ENCODE measurements at places on chromosomes 13 and 19.

DNA sequence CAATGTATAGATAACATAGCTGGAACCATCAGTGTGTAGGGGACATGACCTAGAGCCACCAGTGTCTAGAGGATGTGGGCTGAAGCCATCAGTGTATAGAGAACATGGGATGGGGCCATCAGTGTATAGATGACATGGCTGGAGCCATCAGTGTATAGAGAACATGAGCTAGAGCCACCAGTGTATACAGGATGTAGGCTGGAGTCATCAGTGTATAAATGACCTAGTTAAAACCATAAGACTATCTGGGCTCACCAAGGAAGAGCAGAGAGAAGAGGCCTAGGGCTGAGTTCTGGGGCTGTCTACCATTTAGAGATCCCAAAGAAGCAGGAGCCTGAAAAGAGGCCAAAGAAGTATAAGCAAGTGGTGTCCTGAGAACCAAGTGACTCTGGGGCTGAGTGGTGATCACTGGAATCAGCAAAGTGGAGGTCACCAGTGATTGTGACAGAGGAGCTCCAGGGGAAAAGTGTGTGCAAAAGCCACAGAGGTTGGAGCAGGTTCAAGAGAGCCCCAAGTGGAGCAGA lies 41.0 kb downstream of the RFX2 start:
- H3K27ac ChIP-seq: peak overlapping the region; percentile 79
- peaks cover 14% of the 10 kb centered on the region for H3K4me1 ChIP-seq
- DNase-seq: peak; percentile 17
- H3K27me3 ChIP-seq: peaks cover 17% of the 10 kb centered on the region
- H3K36me3 ChIP-seq: no peaks in the 10 kb centered on the region
- H3K4me3 ChIP-seq: no peak overlapping the region

DNA sequence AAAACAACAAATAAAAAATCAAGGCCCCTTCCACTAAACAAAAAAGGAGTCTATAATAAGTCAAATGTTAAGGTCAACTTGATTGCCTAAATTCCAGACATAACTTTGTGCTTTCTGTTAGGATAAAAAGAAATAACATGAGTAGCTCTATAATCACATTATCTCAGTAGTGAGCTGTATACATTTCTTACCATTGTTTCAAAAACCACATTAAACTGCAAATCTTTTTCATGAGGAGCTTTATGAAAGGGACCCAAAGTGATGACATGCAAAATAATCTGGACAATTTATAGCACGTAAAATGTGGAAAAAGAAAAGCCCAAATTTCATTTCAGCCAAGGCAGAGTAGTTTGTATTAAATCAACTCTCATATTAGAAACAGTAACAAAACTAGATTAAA lies 269.2 kb downstream of the KLF12 start:
- no peak overlapping the region for H3K27ac ChIP-seq
- no peak overlapping the region for H3K4me3 ChIP-seq
- H3K27me3 ChIP-seq: no peaks in the 10 kb centered on the region
- H3K4me1 ChIP-seq: peaks cover 10% of the 10 kb centered on the region

DNA sequence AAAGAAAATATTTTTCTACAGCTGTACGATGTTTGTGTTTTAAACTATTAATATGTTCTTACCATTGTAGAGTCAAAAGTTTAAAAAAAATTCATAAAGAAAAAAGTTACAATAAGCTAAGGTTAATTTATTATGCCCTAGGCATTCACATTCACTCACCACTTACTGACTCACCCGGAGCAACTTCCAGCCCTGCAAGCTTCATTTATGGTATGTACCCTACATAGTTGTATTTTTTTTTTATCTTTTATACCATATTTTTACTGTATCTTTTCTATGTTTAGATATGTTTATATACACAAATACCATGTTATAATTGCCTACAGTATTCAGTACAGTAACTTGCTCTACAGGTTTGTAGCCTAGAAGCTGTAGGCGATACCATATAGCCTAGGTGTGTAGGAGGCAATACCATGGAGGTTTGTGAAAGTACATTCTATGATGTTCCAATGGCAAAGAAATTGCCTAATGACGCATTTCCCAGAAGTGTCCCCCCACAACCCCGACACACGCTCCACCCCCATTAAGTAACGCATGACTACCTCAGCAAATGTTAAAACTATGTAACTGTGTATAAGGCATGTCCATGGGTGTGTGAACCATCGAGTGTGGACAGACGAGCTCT lies 60.4 kb downstream of the SLITRK6 start:
- no peak overlapping the region for H3K27ac ChIP-seq
- no peak for DNase-seq
- H3K4me3 ChIP-seq: no peak overlapping the region
- H3K36me3 ChIP-seq: no peaks in the 10 kb centered on the region
- H3K27me3 ChIP-seq: no peaks in the 10 kb centered on the region

GRCh38 chr19:45607071-45608029 lies 5.3 kb upstream of the GPR4 start:
- H3K27me3 ChIP-seq: peaks cover 10% of the 10 kb centered on the region
- H3K27ac ChIP-seq: peak overlapping the region; percentile 85
- peak; percentile 40 for DNase-seq
- H3K36me3 ChIP-seq: peaks cover 22% of the 10 kb centered on the region
- no peak overlapping the region for H3K4me3 ChIP-seq
- peaks cover 16% of the 10 kb centered on the region for H3K4me1 ChIP-seq

GRCh38 chr13:37640499-37640898 lies 41.9 kb upstream of the POSTN start:
- no peaks in the 10 kb centered on the region for H3K27me3 ChIP-seq
- H3K36me3 ChIP-seq: no peaks in the 10 kb centered on the region
- H3K27ac ChIP-seq: no peak overlapping the region
- H3K4me1 ChIP-seq: no peaks in the 10 kb centered on the region

- no peaks in the 10 kb centered on the region for H3K27me3 ChIP-seq
- peaks cover 18% of the 10 kb centered on the region for H3K4me1 ChIP-seq
- no peak overlapping the region for H3K27ac ChIP-seq
- H3K4me3 ChIP-seq: no peak overlapping the region
- H3K36me3 ChIP-seq: peaks cover 61% of the 10 kb centered on the region
Measured at GRCh38 chr19:10780368-10780767, 55.6 kb downstream of the TMED1 start.

DNA sequence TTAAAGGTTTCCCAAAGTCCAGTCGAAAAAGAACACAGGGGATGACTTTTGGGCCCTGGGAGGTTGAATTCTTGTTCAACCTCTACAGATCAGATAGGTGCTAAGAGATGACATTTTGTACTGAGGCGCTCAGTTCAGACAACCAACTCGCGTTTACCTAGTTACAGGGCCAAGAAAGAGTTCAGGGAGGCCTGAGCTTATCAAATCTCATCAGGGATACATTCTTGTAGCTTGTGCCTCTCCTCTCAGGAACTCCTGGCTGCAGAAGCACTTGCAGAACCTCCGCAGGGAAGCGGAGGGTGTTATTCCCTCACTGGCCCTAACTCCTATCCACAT lies 825 bp downstream of the ZNF776 start:
- peaks cover 31% of the 10 kb centered on the region for H3K4me1 ChIP-seq
- no peak for DNase-seq
- H3K36me3 ChIP-seq: peaks cover 56% of the 10 kb centered on the region
- no peaks in the 10 kb centered on the region for H3K27me3 ChIP-seq
- H3K27ac ChIP-seq: peak overlapping the region; percentile 97

DNA sequence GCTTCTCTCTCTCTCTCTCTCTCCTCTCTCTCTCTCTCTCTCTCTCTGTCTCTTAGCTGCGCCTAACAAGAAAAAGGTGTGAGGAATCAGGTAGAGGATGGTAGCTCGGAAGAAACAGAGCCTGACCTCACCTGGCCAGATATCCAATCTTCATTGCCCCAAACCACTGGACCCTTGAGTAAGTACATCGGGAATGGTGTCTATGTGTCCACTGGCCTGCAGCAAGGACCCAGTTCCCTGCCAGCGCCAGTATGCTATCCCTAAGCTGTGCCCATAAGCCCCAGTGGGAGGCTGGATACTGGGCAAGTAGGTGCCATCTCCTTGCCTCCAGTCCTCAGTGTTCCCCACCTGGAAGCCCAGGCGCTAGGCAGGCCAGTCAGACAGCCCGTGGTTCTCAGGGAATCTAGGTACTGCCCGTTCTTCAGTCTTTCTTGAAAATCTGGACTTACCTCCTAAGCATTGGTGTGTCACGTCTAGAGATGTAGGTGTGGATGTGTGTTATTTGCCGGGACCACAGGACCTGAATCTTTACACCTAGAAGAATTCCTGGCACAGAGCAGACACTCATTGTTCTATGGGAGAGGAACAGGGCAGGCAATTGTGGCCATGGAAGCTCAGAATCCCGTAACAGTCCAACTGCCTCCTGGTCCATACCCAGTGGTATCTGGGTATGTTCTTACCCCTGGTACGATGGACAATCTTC lies 7.3 kb downstream of the URAD start:
- peaks cover 7% of the 10 kb centered on the region for H3K4me1 ChIP-seq
- no peak overlapping the region for H3K4me3 ChIP-seq
- peaks cover 61% of the 10 kb centered on the region for H3K27me3 ChIP-seq
- H3K27ac ChIP-seq: no peak overlapping the region
- no peaks in the 10 kb centered on the region for H3K36me3 ChIP-seq
- no peak for DNase-seq

DNA sequence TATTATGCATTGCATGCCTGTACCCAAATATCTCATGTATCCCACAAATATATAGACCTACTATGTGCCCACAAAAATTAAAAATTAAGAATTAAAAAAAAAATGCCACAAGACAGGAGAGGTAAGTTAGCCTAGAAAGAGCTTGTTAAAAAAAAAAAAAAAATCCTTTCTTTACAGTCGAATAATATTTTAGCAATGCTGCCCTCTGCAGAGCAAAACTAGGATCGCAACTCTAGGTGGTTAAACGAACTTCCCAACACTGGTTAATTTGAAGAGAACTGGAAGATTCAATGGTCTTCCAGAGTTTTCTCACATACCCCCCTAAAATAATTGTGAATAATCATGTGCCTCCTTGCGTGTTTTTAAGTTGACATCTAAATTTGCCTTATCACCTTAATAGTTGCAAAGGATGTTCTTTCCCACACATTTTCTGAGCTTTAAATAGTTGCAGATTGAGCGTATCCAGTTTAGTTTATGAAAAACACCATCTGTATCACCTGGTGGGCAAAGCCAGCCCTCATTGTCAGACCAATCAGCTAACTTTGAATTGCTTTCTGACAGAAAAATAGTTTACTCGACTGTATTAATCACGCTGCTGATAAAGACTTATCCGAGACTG lies 47.4 kb upstream of the RCBTB2 start:
- H3K27ac ChIP-seq: no peak overlapping the region
- H3K4me1 ChIP-seq: peaks cover 52% of the 10 kb centered on the region
- DNase-seq: peak; percentile 79
- no peak overlapping the region for H3K4me3 ChIP-seq
- H3K36me3 ChIP-seq: peaks cover 10% of the 10 kb centered on the region

All from activated CD4-positive, alpha-beta T cell treated with anti-CD3 and anti-CD28 coated beads, Interleukin-2, amount 10 ng/mL, durations not matched to agents 7 days and 5 days (primary cell).